ENCODE measurements at places on chromosomes 1 and 21. TPM values are rescaled to one million over a fixed set of nuclear protein-coding genes. Genes with fewer than 3 reads are reported as not detected.

CELA2B gene
- total RNA-seq: not detected

F13B gene
- total RNA-seq: not detected

DPYD gene
- 6.4 TPM for total RNA-seq

NFASC gene
- 0.06 TPM for total RNA-seq

DTL gene
- 8.0 TPM for total RNA-seq

GRIK1 gene
- not detected for total RNA-seq

- DNase-seq: no peak
Measured at GRCh38 chr1:47791879-47792608, 205.1 kb downstream of the TRABD2B start.

DNA sequence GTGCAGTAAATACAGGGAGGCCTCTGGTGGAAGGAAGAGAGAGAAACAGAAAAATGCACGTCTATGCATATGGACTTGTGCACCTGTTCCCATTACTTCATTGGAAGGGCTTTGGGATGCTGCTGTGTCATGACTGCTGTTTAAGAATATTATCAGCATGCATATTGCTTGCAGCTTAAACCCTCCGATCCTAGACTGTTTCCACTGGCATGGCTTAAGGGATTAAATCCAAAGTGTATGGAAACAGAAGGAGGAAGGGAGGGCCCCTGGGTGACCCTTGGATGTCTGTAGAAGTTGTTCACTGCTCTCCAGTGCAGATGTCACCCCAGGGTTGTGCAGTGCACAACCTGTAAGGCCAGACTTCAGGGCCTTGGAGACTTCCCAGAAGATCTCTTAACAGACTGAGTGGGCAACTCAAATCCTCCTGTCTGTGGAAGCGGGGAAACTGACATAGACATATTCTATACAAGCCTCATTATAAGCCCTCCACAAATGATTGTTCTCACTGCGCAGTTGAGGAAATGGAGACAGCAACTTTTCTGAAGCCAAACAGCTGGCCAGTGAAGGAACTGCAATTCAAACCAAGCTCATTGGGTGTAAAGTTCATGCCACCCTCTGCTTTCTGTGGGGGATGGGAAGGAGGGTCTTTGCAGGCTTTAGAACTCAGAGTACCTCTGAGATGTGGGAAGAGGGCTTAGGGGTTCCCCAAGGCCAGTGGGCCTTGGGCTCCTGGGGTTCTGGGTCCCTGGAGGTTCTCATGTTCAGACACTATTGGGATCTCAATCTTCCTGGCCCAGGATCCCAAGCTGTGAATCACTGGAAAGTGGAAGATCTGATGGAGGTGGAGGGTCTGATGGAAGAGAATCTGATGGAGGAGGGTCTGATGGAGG lies 73.8 kb downstream of the UMODL1 start:
- DNase-seq: no peak

DNA sequence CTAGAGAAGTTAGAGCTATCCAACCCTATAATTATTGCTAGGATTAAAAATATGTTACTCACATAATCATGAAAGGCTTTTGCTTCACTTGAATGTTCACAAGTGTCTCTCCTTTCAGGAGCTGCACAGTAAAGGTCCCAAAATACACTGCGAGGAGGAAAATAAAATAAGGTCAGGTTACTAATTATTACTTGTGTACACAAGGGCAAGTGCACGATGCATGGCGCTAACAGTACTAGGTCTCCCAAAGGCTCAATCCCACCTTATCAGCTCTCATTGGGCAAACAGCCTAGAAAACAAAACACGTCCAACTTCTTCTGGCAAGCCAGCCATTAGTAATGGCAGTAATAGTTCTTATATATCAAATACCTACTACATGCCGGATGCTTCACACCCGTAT lies 4.4 kb downstream of the SSBP3 start:
- no peak for DNase-seq

DNA sequence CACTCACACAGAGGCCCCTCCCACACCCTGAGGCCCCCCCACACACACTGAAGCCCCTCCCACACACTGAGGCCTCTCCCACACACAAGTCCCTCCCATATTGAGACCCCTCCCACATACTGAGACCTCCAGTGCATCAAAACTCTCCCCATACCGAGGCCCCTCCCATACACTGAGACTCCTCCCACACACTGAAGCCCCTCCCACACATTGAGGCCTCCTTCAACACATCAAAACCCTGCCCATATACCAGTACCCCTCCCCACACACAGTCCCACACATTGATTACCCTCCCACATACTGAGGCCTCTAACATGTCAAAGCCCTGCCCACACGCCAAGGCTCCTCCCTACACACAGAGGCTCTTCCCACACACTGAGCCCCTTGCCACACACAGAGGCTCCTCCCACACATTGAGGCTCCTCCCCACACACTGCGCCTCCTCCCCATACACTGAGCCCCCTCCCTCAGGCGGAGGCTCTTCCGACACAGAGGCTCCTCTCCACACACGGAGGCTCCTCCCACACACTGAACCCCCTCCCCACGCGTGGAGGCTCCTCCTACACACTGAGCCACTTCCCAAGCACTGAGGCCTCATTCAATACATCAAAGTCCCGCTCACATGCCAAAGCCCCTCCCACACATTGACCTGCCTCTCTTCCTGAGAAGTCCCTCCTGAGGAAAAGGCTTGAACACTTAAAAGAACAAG lies 392.3 kb downstream of the CAMTA1 start:
- no peak for DNase-seq

DNA sequence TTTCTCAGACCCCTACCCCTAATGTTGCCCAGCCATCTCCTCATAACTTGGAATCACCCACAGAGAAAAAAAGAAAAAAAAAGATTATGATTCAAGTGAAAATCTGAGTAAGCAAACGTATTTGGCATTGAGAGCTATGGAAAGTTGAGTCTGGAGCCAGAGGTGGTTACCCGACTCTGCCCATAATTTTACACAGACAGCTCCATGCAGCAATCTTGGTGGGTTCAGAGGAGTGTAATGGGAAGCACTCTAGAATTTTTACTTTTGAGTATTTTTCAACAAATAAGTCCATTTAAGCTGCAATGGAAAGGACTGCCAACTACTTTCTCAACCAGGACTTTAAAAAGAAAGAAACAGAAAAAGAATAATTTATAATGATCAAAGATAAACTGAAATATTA lies 62.7 kb downstream of the ZC3H11B start:
- no peak for DNase-seq

DNA sequence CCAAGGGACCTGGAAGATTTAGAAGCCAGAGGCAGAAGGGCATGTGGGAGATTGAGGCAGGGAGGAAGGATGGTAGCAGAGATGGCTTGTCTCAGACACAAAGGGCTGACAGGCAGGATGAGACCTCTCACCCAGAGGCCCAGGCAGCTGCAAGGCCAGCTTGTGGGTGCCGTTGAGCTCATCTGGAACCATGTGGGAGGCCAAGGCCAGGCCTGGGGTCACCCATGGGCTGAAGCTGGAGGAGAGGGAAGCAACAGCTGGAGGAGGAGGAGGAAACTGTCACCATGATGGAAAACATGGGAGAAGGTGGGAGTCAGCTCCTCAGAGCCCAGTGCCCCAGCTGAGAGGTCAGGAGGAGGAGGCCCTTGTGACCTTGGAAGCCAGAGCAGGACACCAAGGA lies 6.4 kb downstream of the CRABP2 start:
- DNase-seq: no peak

- no peak for DNase-seq
Measured at GRCh38 chr1:172185211-172185610, 235.3 kb upstream of the C1orf105 start.

DNA sequence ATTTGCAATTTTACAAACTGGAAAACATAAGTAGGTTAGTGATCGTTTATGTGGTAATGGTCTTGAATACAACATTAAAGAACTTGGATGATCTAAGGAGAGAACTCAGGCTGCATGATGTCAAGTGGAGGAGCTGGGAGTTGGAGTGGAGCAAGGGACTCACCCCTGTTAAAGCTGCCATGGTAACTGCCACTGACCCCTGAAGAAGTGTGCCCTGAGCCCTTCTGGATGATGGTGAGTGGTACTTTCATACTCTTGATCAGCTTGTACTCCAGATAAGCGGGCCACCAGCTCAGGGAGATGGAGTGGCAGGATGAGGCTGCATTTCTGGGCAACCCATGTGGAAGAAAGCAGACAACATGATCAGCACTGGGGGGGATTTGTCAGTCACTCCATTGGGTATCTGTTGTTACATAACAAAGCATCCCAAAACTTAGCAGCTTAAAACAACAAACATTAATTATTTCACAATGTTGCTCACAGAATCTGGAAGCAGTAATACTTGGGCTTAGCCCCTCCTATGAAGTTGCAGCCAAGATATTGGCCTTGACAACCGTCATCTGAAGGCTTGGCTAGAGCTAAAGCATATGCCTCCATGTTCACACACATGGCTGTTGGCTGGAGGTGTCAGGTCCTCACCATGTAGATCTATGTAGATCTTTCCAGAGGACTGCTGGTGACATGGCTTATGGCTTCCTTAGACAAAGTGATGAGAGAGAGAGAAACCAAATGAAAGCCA lies 213.8 kb downstream of the DUSP10 start:
- no peak for DNase-seq

DNA sequence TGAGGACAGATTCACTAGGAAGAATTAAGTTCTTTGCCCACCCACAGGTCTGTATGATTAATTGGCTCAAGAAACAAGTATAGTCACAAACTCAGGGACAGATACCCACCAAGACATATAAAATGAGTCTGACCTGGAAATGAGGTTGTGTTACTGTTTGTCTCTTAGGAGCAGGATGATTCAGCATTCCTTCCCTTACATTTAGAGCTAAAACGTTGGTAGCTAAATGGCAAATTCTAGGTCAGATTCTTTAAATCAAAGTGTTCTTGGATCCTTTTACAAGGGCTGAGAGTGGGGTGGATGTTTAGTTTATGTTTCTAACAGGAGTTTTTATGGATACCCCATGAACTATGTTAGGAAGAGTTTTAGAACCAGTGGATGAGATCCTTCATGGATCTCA lies 4.7 kb downstream of the RIMKLA start:
- DNase-seq: no peak

- DNase-seq: no peak
Measured at GRCh38 chr1:99957818-99958217, 12.0 kb upstream of the SLC35A3 start.
